RCC 7860 (cell line): ENCODE measurements at places on chromosomes 2 and 18.
A peak's percentile ranks its signal among the peaks of the same experiment; 100 is the strongest.

DNA sequence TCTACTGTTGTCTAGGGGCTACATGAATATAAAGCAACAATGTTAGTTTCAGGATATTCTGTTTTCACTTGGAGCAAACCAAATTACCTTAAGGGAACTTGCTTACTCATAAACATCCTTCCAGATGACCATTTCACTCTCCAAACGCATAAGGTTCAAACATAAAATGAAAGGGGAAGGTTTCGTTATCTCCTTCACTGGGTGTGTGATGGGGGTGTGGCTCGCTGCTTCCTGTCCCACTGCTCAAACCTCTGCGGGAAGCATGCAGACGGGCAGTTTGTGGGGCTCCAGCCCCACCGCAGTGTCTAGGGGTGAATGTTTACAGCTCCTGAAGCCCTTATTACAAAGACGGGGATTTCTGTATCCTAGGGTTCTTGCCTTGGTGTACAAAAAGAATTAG is 1310.9 kb upstream of the TMEFF2 start:
- no peak for DNase-seq

DNA sequence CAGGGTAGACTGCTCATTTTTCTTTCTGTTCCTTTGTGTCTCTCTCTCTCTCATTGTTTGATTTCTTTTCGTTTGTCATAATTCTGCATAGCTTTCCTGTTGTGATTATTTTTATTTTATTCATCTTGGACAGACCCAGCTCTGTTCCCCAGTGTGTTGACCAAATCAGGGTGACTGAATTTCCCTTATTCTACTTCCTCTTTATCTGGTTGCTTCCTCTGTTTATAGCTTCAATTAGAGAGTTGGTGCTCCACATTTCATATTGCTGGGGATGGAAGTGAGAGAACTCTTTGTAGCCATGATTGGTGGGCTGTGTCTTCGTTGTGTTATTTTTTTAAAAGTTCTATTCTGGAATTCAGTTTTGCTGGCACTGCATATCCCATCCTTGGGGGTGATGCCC is 19.1 kb downstream of the PROKR1 start:
- DNase-seq, result no peak

DNA sequence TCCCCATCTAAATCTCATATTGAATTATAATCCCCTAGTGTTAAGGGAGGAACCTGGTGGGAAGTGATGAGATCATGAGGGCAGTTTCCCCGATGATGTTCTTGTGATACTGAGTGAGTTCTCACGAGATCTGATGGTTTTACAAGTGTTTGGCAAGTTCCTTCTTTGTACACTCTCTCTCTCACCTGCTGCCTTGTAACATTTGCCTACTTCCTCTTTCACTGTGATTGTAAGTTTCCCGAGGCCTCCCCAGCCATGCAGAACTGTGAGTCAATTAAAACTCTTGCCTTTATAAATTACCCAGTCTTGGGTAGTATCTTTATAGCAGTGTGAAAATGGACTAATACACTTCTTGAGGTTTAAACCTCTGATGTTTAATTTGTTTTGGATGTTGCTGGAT is 177.5 kb downstream of the CD8B2 start:
- DNase-seq, result no peak

DNA sequence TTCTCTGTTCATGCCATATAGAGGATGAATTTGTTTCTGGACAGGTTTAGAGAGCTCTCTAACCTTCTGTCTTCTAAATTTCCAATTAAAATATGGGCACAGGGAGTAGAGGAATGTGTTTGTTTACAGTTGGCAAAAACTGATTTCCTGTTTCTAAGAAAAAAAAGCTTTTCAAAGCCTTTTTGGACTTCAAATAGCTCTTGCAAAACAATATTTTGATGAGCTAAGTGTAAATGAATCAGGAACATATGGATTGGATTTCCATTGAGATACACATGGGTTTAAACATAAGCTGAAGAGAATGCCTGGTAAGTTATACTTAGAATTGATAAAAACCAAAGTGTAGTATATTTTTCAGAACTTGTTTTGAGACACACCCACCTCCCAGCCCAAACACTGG is 677.5 kb downstream of the NYAP2 start:
- no peak for DNase-seq

- no peak for DNase-seq
Observed at GRCh38 chr18:48085781-48086487, 155.5 kb upstream of the SMAD2 start.

DNA sequence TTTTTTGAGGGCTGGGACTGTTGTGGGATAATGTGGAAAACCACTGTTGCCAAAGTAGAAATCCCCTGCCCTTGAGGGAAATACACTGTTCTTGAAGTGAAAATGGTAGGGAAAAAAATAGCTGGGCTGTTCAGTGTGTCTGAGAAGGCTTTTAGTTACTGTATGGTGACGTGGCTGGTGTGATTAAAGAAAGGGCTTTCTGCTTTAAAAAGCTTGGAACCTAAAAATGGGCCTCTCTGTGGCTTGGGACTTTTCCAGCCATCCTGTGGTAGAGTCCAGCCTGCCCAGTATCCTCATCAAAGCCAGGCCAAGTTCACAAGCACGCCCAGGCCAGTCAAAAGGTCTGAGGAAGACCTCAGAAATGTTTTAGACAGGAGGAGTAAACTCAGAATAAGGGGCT is 6.8 kb downstream of the MGAT5 start:
- DNase-seq, result no peak

DNA sequence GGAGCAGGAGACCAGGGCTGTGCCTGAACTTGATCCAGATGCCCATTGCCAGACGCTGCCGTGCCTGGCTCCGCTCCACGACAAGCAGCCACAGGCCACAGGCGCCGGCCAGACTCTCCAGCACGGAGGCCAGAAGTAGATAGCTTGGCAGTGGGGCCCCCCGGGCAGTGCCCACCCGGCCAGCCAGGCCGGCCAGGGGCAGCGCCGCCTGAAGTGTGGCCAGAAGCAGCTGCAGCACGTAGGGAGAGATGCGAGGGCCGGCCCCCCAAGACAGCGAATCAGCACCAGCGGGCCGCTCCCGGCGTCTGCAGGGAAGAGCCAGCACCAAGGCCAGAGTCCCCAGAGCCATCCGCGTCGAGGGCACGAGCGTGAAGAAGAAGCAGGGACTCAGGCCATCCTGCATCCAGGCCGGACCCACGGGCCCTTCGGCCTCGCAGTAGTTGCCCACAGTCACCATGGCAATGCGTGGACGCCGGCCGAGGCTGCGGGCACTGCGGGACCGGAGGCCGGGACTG is 484 bp downstream of the ABCB6 start:
- peak; percentile 57 for DNase-seq

GRCh38 chr2:233367586-233367985 is 13.3 kb downstream of the DGKD start:
- DNase-seq, result no peak

DNA sequence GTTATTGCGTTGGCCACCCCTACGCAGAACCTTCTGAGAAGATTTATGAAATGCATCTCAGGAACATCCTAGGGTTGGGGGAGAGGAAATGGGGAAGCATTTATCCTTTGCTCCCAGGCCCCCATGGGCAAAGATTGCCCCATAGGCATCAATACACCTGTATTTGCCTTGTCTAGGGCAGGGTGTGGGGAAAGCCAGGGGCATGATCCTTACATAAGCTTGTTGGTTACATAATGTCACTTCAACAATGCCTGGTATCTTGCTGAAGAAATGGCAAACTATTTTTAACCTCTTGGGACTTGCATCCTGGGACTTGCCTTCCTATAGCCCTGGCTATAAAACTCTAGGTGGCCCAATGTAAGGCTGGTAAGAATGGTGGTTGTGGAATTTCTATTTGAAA is 53.9 kb upstream of the SPRED2 start:
- DNase-seq, result no peak

- no peak for DNase-seq
Observed at GRCh38 chr18:79519751-79520477, 124.2 kb downstream of the NFATC1 start.

- no peak for DNase-seq
Observed at GRCh38 chr2:182210669-182211068, 216.2 kb downstream of the PDE1A start.

- no peak for DNase-seq
Observed at GRCh38 chr2:238458651-238459050, 31.9 kb downstream of the ASB1 start.

- no peak for DNase-seq
Observed at GRCh38 chr2:160064916-160065315, 2.5 kb upstream of the PLA2R1 start.

GRCh38 chr18:77098538-77099174 is 33.9 kb downstream of the MBP start:
- no peak for DNase-seq

- no peak for DNase-seq
Observed at GRCh38 chr18:4450065-4450658, 4.9 kb downstream of the DLGAP1 start.

DNA sequence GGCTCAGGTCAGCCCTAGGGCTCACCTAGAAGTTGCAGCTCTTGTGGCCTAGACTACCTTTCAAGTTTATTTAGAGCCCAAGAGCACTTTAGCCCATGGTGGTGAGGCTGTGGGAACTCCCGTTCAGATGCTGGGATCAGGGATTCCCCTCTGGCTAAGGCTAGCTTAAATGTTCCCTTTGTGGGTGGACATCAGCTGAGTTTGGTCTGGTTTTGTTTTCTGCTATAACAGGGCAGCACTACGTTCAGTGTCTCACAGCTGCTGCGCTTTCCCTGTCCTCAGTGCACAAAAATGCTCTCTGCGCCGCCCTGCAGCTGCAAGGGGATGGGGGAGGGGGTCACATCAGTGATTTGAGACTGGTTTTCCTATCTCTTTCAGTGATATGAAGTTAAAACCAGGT is 170.5 kb upstream of the KCNJ3 start:
- DNase-seq, result no peak

GRCh38 chr2:216491793-216492596 is 6.6 kb upstream of the RPL37A start:
- no peak for DNase-seq

GRCh38 chr2:195017890-195018289 is 639.1 kb upstream of the SLC39A10 start:
- no peak for DNase-seq

GRCh38 chr2:28640260-28640907 is 111.2 kb upstream of the PPP1CB start:
- no peak for DNase-seq

GRCh38 chr2:1731963-1732768 is 12.1 kb downstream of the PXDN start:
- peak; percentile 18 for DNase-seq

DNA sequence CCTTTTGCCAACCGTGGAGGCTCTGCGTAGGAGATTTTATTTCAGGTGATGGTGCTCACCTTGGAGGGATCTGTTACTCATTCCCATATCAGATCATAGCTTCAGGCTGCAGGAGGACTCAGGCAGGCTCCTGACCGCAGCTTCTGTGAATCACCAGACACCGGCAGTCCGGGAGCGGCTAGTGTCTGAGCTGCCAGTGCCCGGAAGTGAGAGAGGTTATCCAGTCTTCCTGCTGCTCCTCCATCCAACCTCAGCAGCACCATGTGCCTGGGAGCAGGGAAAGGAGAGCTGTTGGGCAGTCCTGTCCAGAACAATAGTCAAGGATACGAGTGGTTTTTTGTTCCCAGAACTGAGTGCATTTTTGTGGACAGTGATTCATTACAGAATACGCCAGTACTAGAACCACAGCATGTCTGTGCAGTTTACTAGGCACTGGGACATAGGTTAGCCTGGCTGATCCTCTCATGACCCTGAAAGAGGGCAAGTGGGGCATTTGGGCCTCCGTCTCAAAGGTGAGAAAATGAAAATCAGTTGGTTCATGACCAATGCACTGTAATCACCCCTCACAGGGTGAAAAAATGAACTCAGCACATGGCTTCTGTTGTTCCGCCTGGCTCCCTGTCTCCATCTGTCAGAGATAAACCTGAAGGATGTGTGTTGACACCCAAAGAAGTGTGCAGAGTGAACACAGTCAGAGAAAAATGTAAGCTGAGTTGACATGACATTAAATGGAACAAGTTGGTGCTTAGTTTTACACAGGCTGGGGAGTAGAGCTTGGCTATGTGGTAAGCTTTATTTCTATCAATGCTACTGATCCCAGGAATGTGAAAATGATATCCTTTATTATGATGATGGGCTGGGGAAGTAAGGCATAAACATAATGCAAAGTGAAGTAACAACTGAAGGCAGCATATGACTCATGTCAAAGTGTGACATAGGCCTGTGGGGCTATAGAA is 12.2 kb downstream of the FHOD3 start:
- DNase-seq, result peak; percentile 99

DNA sequence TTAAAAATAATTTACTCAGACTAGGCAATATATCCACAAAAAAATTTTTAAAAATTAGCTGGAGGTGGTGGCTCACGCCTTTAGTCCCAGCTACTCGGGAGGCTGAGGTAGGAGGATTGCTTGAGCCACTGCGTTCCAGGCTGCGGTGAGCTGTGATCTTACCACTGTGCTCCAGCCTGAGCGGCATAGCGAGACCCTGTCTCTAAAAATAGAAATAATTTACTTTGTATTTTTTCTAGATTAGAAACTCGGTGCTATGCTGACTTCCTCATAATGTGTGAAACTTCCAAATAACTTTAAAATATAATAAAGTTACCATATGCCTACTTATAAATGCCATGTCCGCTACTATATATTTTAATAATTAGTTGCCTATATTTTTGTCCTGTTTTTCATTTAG is 6.7 kb downstream of the PPIG start:
- DNase-seq, result no peak

- DNase-seq, result no peak
Observed at GRCh38 chr2:218873359-218874194, 7.1 kb upstream of the WNT10A start.

- DNase-seq, result no peak
Observed at GRCh38 chr2:150001788-150002187, 414.2 kb upstream of the MMADHC start.

GRCh38 chr2:584863-585823 is 92.1 kb downstream of the TMEM18 start:
- no peak for DNase-seq

DNA sequence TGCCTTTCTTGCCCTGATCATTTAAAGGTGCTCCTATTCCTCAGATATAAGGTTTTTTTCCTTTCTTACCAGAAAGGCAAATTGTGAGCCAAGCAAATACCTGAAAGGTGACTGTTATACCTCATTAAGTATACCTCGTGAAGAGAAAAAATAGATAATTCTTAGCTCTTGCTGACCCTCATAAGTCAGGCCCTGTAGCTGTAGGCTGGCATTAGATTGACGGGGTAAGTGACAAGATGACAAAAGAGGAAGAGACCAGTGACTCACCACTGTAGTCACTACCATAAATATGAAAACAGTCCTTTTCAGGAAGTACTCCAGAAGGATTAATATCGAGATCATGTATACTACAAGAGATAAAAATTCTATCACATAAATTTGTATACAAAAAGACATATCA is 104.6 kb downstream of the PTPN4 start:
- peak; percentile 15 for DNase-seq

DNA sequence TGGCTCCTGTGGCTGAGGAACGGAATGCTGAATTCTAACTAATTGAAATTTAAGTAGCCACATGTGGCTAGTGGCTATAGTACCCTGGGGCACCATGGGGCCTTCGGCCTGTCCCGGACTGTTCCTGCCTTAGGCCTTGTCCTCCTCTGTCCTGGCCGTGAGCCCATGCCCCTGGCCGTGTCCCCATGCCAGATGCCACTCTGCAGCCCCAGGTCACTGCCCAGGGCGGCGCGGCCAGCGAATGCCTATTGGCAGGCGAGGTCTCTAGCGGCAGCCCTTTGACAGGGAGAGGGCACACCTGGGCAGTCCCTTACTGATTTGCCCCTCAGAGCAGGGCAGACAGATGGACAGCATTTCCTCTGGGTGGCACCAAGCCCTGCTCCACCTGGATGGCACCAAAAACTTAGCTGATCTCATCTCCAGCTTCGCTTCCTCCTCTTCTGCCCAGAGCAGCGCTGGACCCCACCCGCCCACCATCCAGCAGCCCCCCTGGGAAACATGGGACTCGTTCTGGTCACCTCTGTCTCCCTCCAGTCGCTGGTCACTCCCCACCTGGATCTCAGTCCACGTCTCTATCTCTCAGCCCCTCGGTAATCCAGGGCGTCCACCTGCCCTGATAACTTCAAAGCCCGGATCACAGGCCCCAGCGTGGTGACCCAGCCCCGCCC is 1.1 kb upstream of the DGKD start:
- no peak for DNase-seq
